ENCODE measurements at places on chromosomes 16 and 17.

DNA sequence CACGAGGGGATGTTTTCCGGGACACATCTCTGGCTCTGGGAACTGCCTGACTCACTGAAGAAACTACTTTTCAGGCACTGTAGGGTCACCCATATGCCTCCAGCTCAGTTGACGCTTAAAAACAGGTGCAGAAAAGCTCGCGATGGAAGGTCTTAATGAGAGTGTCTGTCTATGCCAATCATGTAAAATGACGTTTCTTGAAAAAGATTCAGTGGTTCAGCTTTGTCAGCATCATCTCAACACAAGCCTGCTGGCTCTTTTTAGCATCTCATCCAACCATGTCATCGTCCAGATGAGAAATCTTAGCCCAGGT is 27.5 kb downstream of the OR1D5 start:
- no peak for DNase-seq

- no peak for DNase-seq
Measured at GRCh38 chr17:45680360-45680759, 103.8 kb upstream of the CRHR1 start.

DNA sequence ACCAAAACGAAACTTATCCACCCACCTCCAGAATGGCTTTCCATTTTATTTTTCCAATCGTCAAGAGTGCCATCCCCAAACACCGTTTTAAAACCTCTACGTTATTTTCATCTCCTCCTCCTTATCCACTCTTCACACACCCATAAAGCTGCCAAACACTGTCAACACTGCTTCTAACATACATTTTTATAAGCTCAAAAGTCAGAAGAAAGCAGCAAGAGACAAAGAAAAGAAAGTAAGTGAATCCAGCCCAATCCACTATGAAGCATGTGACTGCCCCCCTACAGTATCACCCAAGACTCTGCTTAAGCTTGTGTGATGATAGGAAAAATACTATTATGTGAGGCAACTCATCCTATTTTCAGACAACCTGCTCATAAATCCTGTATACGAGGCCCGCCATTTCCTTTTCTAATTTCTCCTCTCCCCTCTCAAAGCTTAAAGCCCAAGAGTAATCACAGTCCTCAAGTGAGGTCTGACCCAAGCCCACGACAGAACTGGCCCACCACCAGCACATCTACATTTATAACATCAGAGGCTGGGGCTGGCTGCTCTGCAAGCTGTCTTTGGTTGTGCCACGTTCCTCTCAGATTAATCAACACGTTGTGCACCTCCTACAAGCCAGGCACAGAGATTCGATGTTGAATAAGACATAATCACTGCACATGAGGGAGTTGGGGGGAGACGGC is 16.3 kb downstream of the USP31 start:
- no peak for DNase-seq

DNA sequence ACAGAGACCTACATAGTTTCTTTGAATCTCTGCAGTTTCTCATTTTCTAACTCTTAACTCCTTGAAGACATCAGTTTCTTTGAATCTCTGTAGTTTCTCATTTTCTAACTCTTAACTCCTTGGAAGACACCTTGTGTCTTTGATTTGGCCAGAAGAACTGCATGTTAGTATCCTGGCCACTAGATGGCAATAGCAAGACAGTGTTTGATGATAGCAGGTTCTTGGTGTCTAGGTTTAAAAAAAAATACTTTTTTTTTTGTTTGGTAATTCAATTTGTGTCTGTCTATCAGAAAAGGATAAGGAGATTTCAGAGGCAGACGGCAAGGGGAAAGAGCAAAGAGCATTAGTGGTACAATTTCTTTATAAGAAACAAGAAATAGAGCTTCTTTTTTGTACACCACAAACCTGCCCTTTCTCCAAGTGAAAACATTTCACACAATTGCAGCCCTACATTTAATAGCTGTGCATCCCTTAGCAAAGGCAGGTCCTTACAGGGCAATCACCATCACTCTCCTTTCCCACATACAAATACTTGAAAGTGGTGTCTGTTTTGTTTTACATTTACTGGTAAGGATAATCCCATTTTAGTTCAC is 1324.9 kb upstream of the CDH8 start:
- no peak for DNase-seq

DNA sequence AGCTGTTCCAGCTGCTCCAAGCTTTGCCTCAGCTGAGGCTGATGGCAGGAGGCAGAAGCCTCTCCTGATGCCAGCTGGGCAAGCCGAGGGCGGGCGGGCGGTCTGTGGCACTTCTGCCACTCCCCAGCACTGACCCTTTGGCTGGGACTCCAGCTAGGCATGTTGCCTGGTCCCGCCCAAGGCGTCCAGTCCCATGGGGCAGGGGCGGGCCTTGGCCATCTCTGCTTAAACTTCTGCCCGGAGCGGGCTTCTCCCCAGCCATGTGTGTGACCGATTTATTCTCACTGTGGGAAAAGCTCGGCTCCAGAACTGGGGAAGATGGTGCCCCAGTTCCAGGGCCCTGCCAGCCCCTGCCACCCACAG is 349.1 kb downstream of the SEC14L1 start:
- no peak for DNase-seq

DNA sequence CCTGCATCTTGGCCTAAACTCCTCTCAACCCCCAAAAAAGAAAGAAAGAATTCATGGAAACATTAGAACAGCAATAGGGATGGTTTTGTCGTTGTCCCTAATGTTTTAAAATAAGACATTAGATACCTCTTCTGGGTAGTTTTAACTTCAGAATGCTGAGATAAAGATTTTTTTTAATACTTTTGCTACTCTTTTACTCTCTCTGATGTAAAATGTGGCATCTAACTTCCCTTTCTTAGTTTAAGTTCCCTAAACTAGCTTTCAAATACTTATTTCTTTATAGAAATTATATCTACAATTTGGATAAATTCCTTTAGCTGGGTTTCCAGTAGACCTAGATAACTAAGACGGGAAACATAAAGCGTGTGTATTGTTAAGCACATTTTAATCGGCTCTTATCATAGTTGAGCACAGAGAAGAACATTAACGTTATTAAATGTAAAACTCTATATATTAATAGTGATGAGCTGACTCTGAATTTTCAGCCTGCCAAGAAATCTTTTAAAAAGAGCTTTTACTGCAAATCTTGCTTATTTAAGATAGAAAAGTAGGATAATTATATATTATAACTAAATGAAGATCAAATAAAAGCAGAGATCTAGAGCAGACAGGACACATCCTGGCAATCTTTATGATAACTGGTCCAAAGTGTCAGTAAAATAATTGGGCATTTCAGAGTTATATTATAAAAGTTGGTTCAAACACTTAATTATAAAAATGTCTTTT is 183.2 kb downstream of the CYB561 start:
- DNase-seq = no peak

- DNase-seq = no peak
Measured at GRCh38 chr17:43983515-43984411, 20.7 kb upstream of the NAGS start.

- no peak for DNase-seq
Measured at GRCh38 chr16:28569968-28570752, 16.4 kb downstream of the SGF29 start.

- DNase-seq = no peak
Measured at GRCh38 chr17:72898725-72899124, 193.8 kb downstream of the SLC39A11 start.

DNA sequence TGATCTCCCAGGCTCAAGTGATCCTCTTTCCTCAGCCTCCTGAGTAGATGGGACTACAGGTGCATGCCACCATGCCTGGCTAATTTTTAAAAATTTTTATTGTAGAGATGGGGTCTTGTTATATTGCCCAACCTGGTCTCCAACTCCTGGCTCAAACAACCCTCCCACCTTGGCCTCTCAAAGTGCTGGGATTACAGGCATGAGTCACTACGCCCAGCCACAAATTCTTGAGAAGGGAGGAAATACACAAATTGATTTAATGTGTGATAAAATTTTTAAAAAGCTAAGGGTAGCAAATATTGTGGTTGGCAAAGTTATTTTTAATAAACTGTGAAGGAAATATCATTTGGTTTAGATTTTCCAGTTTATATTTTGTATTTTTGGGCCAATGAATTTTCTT is 9.6 kb downstream of the ITGAD start:
- no peak for DNase-seq

- no peak for DNase-seq
Measured at GRCh38 chr16:83196796-83197195, 570.0 kb downstream of the CDH13 start.

- DNase-seq = no peak
Measured at GRCh38 chr17:46770439-46770817, 48.1 kb downstream of the WNT3 start.
